Lower leg skin (tissue), 4 donors: ENCODE measurements at places on chromosomes 12 and 14.

DNA sequence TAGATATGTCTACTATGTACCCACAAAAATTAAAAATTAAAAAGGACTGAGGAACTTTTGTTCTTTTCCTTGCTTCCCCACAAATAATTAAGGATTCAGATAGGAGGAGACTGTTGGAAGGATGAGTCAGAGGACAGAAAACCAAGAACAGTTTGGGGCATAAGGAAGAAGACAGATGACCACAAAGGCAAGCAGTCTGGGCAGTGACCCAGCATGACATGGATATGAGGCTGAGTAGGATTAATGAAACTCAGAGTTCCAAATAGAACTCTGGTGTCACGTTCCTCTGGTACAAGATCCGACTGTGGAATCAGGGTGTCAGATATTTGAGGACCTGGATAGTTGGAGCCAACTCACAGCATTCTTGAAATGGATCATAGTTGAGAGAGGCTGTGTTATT is 89.3 kb upstream of the SLC38A4 start:
- peak; percentile 86 for DNase-seq

- no peak for DNase-seq
Observed at GRCh38 chr12:119868992-119869391, 8.1 kb downstream of the CIT start.

- DNase-seq, result no peak
Observed at GRCh38 chr12:50099302-50100008, 4.4 kb upstream of the GPD1 start.

- no peak for DNase-seq
Observed at GRCh38 chr14:70416338-70416724, 559 bp downstream of the SYNJ2BP start.

DNA sequence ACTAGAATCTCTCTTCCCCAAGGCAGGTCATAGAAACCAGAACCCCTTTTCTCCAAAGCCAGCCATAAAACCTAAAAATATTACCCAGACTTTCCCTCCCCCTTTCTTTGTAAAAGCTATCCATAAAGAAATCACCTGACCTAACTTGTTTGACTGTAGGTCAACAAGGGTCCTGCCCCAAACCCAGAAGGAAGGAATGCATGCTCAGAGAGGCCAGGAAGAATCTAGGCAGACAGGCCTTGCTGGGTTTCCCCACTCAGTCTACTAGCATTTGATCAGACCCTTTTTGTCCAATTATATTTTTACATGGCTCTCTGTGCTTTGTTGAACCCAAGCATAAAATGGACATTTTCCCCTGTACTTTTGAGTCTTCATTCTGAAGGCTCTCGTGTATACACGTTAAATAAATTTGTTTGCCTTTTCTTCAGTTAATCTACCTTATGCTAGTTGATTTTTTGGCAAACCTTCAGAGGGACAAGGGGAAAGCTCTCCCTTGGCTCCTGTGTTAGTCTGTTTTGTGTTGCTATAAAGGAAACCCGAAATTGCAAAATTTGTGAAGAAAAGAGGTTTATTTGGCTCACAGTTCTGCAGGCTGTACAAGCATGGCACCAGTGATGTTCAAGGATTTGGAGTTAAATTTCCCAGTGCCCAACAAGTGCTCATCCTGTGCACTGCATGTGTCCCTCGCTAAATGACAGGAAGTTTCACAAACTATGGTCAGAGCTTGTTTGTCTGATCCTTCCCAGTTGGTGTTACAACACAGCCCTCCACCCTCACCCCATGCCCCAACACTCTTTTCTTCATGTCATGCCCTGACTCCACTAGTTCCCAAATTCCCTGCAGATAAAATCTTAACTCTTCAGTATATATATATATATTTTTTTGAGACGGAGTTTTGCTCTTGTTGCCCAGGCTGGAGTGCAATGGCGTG is 14.2 kb upstream of the RASSF3 start:
- DNase-seq, result no peak

- no peak for DNase-seq
Observed at GRCh38 chr12:113643177-113643974, 171.7 kb upstream of the LHX5 start.

- DNase-seq, result peak; percentile 94
Observed at GRCh38 chr14:101961011-101961721, 3.2 kb upstream of the DYNC1H1 start.

- peak; percentile 55 for DNase-seq
Observed at GRCh38 chr12:93098077-93098476, 169.0 kb upstream of the EEA1 start.

GRCh38 chr12:19230896-19231295 is 101.4 kb downstream of the PLEKHA5 start:
- DNase-seq, result no peak

DNA sequence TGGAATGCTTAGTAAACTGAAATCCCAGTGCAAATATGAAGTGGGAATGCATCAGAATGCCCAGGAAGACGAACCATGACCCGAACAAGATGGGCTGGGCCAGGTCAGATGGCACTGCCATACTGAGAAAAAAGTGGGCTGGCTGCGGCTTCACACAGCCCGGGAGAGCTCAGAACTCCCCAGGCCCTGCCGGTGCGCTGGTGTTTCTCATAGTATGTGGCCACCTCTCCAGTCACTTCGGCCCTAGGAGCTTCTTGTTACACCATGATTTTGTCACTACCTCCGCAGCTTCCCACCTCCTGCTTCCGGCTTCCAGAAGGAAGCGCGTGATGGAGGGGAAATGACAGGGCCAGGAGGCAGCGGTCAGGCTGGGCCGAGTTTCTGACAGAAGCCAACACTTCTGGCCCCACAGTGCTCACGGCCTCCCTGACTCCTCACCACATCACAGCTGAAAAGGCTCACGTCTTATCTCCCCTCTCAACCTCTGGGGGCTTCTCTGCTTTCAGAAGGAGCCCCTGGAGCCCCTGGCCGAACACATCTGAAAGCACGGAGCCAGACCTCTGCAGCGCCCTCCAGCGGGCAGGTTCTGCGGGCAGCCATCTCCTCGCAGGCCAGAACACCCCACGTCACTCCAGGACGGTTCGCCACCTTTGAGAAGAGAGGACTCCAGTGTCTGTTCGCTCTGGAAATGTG is 30.7 kb downstream of the DAD1 start:
- no peak for DNase-seq

- DNase-seq, result no peak
Observed at GRCh38 chr12:61282790-61283575, 977.2 kb upstream of the USP15 start.

GRCh38 chr14:61091657-61092273 is 110.7 kb downstream of the SLC38A6 start:
- no peak for DNase-seq

DNA sequence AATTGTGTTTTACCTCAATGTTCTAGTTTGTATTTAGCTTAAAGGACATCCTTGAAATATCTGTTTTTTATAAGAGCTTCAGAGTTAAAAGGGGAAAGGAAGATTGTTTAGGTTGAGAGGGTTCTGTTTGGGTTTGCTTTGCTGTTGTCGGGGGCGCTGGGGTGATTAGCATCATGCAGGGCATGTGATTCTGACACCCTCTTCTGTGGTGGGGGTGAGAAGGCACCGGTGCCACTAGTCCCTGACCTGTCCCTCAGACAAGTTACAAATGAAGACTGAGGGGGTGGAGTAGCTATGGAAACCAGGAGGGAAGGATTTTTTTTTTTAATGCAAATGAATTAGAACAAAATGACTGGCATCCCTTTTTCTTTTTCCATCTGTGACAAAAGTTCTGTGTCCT is 291.3 kb downstream of the RPAP3 start:
- no peak for DNase-seq

- DNase-seq, result no peak
Observed at GRCh38 chr14:39857376-39858055, 425.3 kb upstream of the FBXO33 start.

DNA sequence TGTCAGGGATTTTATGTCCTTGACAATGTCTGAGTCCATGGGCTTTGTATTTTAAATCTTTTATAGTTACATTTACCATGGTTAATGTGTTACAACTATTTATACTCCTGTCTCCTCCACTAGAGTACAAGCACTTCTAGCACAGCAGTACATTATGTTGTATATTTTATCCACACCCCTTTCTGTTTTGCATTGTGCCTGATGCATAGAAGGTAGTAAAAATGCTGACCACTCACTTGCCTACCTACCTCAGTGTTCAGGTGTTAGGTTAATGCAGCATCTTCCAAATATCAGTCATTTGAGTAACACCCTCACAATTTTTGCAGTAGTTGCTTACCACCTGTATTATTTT is 31.1 kb upstream of the SLC38A2 start:
- no peak for DNase-seq

DNA sequence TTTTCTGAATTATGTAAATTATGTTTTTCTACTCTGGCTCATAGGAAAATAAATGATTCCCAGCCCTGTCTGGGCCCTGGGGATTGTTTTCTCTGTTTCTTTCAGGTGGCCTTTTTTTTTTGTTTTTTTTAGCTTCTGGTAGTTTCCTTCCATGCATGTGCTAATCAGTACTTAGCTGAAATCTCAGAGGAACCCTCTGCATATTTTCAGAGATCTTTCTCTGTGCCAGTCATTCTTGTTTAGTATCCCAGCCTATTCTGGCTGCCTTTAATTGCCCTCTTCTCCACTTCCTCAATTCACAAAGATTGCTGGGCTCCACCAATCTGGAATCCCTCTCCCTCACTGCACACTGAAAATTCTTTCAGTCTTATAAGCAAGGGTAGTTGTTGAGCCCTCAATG is 46.9 kb downstream of the CNOT2 start:
- no peak for DNase-seq

- no peak for DNase-seq
Observed at GRCh38 chr14:67232066-67232465, 9.2 kb upstream of the PALS1 start.

- DNase-seq, result no peak
Observed at GRCh38 chr14:51284241-51284640, 44.2 kb downstream of the TMX1 start.

- no peak for DNase-seq
Observed at GRCh38 chr14:22478670-22479069, 110.4 kb downstream of the DAD1 start.

GRCh38 chr12:70251226-70251625 is 8.0 kb downstream of the CNOT2 start:
- no peak for DNase-seq

DNA sequence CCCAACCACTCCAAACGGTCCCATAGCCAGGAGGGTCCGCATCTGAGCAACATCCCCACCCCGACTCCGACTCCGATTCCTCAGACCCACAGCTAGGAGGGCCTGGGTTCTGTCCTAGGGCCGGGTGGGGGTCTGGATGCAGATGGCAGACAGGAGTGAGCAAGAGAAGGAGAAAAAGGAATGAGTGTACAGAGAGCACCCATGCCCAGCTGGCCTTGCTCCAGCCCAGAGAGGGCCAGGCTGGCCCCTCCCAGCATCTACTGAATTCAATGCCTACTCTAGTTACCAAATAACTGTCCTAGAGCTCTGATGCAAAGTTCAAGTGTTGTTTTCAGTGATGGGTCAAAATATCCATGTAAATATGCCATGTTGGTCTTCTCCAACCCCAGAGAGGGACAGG is 40.8 kb downstream of the VDR start:
- no peak for DNase-seq

DNA sequence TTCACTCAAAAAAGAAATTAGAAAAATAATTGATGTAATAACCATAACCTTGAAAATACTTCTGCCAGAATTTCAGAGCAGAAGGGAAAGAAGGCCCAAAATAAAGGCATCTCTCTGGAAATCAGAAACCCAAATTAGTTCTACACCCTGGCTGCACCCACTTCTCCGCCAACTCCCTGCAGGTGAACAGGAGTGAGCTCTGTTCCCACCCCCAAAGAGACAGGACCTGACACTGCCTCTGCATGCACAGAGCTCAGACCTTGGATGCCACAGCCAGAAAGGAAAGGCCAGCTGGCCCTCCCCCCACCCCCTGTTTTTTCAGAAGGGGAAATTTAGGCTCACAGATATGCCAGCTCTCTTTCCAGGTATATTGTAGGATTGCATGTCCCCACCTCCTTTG is 228.2 kb downstream of the BCL11B start:
- no peak for DNase-seq

GRCh38 chr14:100442036-100442435 is 118.9 kb downstream of the SLC25A47 start:
- peak; percentile 45 for DNase-seq

DNA sequence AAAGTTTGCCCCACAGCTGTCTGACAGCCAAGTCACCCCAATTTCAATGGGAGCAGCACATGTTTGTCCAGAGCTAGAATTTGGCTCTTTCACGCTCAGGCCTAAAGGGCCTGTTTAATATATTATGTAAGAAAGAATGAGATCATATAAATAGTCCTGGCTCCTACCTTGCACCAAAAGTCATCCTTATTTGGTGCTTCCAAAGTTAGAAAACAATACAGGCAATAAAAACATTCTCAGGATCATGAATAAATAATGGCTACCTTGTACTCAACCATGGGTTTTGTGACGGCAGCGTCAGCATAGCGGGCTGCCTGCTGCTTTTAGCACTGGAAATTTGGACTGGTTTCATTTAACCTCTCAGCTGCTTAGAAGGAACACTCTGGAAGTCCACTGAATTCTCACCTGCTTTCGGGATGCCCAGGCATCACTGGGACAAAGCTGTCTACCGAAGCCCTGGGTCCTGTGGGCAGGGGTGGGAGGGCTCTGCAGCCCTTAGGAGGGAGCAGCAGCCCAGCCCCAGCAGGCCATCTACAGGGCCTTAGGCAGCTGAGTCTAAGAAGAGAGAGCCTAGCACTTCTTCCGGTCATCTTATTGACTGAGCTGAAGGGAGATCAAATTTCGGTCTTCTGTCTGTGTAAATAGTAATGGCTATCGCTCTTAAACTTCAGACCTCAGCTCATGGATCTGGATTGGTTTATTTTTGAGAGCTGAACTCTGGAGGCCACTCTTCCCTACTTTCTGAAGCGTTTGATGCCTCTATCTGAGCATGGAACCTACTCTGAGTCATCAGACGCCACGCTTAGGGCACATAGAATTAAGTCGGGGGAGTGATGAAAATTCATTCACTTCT is 106.5 kb downstream of the SAMD4A start:
- no peak for DNase-seq

- no peak for DNase-seq
Observed at GRCh38 chr12:93376436-93377251, 1.1 kb upstream of the NUDT4 start.

DNA sequence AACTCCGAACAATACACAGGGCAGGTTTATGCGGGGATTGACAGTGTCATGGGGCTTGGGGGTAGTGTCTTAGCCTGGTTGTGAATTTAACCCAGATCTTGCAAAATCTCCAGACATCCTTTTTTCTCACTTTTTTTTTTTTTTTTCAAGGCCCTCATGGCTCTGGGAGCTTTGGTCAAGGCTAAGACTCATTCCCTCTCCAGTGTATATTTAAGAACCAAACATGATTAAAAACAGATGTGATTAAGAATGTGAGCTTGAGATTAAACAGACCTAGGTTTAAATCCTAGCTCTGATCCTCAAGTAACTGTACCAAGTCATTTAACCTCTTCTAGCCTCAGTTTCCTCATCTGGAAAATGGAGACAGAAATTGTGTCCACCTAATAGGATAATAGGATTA is 151.7 kb upstream of the FUT8 start:
- DNase-seq, result no peak

DNA sequence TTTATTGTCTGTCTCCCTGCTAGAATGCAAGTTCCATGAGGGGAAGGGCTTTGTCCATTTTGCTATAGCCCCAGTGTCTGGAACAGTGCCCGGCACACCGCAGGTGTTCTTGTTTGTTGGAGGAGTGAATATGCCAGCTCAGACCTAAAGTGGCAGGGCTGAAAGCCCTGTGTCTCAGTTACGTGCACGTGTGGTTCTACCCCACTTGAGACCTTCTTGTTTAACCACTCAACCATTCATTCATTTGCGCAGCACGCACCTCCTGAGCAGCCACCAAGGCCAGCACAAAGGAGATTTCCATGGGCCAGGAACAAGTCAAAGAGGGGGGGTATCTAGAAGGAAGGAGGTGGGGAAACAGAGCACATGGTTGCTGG is 338.0 kb upstream of the FKBP4 start:
- DNase-seq, result no peak

GRCh38 chr14:44279357-44279756 is 227.7 kb downstream of the FSCB start:
- no peak for DNase-seq
